SW 1271 (cell line): ENCODE measurements at places on chromosomes 11 and 22.

GRCh38 chr11:80163441-80163840 is 722.6 kb upstream of the TENM4 start:
- DNase-seq = no peak

DNA sequence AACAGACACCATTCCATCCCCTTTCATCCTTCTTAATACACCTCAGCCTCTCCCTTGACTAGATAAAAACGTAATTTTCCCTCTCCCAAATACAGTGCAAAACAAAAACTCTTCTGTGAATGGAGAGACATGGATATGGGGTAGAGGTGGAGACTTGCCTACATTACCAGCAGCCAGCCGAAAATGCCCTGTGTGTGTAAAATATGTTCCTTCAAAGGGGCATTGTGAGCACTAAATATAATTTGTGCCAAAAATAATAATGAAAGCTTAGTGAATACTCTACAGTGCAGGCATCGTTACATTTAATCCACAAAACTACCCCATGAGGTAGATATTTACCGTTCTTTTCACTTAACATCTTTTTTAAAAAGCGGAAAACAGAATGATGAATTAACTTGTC is 1.0 kb upstream of the TRIM44 start:
- DNase-seq = no peak

DNA sequence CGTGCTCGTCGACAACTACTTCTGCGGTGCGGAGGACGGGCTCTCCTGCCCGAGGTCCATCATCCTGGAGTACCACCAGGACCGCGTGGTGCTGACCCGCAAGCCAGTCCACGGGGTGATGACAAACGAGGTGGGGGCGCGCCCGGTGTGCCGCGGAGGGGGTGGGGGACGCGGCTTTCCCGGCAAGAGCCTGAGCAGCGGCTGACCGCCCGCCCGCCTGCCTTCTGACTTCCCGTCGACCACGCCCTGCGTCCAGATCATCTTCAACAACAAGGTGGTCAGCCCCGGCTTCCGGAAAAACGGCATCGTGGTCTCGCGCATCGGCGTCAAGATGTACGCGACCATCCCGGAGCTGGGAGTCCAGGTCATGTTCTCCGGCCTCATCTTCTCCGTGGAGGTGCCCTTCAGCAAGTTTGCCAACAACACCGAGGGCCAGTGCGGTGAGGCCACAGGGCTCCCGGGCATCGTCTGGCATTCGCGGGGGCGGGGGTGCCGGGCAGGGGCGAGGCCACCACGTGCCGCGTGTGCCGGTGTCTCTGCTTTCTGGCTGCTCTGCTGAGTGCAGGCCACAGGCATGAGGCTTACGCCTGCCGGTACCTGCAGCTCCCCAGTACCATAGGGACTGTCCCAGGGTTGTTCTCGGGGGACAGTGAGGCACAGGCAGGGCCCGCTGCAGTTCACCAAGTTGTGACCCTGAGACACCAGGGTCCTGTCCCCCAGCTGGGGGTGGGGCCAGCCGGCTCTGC is 28.5 kb upstream of the MUC5B start:
- DNase-seq = no peak

- DNase-seq = no peak
Observed at GRCh38 chr11:786235-787083, 3.4 kb downstream of the CEND1 start.

DNA sequence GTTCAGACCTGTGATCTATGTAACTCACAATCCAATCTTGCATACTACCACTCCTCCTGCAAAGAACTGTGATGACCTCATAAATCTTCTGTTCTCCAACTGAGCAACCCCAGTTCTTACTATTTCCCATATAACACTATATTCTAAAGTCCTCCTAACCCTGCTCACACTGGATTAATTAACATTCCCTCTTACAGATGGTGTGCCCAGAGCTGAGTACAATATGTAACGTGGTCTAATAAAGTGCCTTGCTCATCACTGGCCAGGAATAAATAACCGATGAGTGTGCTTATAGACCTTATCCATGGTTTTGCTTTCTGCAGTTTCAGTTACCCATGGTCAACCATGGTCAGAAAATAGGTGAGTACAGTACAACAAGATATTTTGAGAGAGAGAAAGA is 28.6 kb downstream of the PRCP start:
- DNase-seq = no peak

DNA sequence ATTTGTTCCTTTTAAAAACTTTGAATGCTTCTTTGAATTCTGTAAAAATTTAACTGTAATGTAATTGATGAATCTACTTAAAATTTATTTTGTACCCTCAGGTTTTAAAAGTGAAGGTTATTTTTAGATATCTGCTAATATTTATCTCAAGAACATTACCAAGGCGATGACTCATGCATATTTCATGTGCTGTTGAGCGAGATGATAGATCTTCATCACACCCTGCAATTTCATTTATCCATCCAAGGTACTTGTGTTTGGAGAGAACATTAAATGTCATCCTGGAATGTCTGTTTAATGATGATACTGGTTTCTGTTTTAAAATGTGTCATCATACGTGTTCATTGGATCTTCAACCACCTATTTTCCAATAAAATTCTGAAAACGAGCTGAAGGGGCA is 6.7 kb upstream of the OOSP4A start:
- no peak for DNase-seq

GRCh38 chr11:133598906-133599305 is 66.6 kb upstream of the OPCML start:
- no peak for DNase-seq

- peak; percentile 97 for DNase-seq
Observed at GRCh38 chr11:94128746-94129511, at the start of gene PANX1. Gene PANX1 (plus strand): TSS chr11:94128841. CDS start chr11:94129313, 472 bp downstream.

- DNase-seq = no peak
Observed at GRCh38 chr11:128190312-128190711, 397.0 kb downstream of the ETS1 start.

DNA sequence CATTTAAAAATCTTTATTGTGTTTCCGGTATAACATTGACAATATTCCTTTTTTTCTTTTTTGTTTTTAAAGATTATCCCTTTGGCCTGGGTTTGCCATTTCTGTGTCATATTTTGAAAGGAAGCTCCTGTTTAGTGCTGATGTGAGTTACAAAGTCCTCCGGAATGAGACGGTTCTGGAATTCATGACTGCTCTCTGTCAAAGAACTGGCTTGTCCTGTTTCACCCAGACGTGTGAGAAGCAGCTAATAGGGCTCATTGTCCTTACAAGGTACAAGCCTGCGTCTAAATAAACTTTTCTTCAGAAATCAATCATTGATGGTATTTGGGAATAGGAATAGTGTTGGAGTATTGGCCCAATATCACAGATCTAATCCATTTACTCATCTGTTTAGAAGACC is 19.8 kb downstream of the PIWIL4 start:
- DNase-seq = no peak

DNA sequence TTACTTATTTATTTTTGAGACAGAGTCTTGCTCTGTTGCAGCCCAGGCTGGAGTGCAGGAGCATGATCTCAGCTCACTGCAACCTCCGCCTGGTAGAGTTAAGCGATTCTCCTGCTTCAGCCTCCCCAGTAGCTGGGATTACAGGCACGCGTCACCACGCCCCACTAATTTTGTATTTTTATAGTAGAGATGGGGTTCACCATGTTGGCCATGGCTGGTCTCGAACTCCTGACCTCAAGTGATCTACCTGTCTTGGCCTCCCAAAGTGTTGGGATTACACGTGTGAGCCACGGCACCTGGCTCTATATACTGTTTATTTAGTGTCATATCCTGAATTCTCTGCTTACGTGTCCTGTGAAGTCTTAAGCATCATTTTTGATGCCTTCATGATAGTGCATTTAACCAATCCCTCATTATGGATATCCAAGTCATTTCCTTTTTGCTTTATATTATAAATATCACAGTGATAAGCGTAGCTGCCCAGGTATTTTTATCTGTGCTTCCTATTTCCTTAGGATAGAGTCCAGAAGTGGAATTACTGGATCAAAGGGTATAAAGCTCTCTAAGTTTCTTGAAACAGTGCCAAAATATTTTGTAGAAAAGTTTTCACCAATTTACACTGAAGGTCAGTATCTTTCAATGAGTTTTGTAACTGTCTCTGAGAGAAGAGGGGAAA is 871 bp upstream of the SIDT2 start:
- DNase-seq = no peak

GRCh38 chr11:12390687-12391110 is 13.3 kb downstream of the PARVA start:
- DNase-seq = no peak

- DNase-seq = no peak
Observed at GRCh38 chr11:19711911-19712280, 741 bp upstream of the NAV2 start.

GRCh38 chr11:1382429-1382828 is 7.3 kb upstream of the BRSK2 start:
- no peak for DNase-seq

DNA sequence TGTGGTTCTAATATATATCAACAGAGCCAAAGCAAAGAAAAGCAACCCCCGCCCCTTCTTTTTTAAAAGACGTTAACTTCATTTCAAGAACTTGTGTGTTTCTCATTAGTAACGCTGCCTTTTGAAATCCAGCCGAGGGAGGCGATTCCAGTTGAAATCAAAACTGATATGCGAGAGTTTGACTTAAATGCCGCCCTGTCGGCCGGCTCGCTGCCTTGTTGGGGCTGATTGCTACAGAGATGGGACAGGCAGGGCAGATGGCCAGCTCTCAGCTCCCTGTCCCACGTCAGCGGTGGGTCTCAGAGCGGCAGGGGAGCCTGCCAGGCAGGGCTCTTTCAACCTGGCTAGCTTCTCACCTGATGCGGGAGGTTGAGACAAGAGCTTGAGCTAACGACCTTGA is 51.9 kb upstream of the ALX4 start:
- no peak for DNase-seq

- DNase-seq = no peak
Observed at GRCh38 chr11:15688351-15688792, 573.6 kb downstream of the INSC start.
